ENCODE measurements at places on chromosomes 13 and 19.

GRCh38 chr13:60213236-60213744, 49.6 kb upstream of the DIAPH3 start:
- no peak for DNase-seq

DNA sequence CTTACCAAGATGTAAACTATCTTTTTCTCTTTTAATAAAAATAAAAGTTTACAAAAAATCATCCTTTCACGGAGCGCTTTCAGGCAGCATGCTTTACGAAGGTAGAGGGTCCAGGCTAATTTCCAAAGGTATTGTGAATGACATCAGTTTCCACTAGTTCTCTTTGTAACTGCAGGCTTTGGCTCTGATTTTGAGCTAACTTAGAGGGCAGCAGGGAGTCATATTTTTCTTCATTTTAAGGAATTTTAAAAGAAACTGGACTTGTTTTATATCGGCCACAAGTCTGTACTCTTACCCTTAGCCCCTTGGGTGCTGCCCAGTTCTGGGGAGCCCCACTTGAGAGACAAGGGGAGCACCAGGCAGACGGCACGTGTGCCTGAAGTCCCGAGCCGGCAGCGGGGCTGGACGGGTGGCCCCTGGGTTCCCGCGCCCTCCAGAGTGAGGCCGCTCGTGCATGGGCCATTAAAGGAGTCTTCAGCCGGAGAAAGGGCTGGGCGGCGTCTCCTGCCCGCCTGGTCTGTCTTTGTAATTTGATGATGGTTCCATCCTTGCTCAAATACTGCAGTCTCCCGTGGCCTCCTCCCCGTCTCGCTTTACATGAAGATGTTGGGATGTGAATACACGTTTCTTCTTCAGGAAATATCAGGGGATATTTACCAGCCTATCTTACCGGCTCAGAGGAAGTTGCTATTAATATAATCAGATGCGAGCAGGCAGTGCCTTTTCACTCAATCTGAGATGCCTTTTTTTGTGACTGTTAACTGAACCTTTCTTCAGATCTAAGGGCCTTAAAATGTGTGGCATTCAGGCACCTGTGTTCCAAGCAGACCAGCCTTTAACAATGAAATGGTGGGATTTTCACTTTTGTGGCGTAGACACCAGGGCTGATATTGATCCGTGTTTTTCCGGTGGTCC, 67.4 kb downstream of the GGACT start:
- DNase-seq, result no peak

- no peak for DNase-seq
Measured at GRCh38 chr19:38805180-38805579, 7.6 kb downstream of the LGALS4 start.

DNA sequence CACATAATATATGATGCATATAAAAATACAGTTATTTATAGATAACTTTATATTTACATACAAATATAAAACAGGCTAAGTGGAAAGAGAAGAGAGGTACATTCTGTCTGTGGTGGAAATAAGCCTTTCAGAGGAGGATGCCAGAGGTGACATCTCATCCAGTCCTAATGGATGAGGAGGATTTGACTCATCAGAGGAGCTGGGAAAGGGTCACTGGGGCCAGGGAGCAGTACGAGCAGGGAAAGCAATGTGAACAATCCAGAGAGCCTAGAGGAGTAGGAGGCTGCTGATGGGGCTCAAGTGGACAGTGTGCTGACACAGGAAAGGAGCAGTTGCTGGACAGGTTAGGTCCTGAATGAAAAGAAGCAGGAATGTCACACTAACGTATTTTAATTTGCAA, 18.6 kb downstream of the NALCN start:
- peak; percentile 77 for DNase-seq

GRCh38 chr13:94352057-94352456, 127.4 kb downstream of the DCT start:
- DNase-seq, result peak; percentile 28

GRCh38 chr19:50377517-50377916, 1.3 kb downstream of the NR1H2 start:
- no peak for DNase-seq

GRCh38 chr13:109874484-109875454, 88.4 kb upstream of the IRS2 start:
- DNase-seq, result peak; percentile 73

DNA sequence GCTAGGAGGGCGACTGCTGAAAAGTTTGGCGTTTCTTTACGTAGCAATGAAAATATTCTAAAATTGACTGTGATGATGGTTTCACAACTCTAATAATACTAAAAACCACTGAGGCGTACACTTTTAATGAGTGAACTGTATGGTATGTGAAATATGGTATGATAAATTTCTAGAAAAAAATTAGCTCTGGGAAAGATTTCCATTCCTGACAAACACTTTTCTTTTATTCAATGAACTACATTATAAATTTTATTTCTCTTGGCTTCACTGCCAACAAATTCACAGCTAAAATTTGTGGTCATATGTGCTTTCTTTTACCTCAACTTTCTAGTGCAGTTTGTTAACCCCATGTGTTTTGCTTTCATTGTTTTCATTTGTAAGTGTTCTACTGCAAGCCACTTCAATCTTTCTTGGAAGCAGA, 11.1 kb downstream of the ZC3H13 start:
- no peak for DNase-seq

- no peak for DNase-seq
Measured at GRCh38 chr19:13825489-13826441, 30.5 kb downstream of the ZSWIM4 start.

GRCh38 chr13:52344108-52344507, 61.9 kb downstream of the THSD1 start:
- no peak for DNase-seq

DNA sequence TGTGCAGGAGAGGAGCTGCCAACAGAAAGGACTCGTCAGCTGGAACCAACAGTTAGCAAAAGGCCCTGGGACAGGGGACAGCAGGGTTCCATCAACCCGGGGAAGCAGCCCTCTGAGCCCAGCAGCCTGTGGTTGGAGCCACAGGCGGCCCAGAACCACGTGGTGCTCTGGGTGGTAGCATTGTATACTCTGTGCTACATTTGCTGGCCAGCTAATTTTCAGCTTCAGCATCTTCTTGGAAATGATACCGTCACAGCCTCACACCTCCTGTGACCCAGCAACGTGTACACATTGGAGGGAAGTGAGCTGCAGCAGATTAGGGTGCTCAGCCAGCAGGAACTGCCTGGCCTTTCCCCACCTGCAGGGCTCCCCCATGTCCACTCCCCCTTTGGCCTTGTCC, 13.1 kb upstream of the MTIF3 start:
- DNase-seq, result no peak

GRCh38 chr13:29159871-29160270, 339.7 kb downstream of the MTUS2 start:
- no peak for DNase-seq

DNA sequence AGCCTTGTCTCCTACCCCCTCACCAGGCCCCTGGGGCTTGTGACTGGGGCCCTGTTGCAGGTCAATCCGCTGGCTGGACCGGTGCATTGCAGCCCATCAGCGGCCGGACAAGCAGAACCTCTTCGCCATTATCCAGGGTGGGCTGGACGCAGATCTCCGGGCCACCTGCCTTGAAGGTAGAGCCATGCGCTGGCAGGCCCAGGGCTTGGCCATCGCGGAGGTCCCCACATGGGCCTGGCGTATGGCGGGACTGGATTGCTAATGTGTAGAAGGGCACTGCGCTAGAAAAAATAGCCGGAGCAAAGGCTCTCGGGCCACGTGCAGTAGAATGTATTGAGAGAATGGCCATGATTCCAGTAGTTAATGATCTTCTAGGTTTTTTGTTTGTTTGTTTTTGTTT, 6.2 kb downstream of the QTRT1 start:
- DNase-seq, result no peak

- no peak for DNase-seq
Measured at GRCh38 chr13:105251293-105251692, 1284.2 kb downstream of the EFNB2 start.

GRCh38 chr19:3981736-3982681, 3.3 kb downstream of the EEF2 start:
- no peak for DNase-seq

- DNase-seq, result no peak
Measured at GRCh38 chr13:108987944-108988343, 358.5 kb downstream of the MYO16 start.

DNA sequence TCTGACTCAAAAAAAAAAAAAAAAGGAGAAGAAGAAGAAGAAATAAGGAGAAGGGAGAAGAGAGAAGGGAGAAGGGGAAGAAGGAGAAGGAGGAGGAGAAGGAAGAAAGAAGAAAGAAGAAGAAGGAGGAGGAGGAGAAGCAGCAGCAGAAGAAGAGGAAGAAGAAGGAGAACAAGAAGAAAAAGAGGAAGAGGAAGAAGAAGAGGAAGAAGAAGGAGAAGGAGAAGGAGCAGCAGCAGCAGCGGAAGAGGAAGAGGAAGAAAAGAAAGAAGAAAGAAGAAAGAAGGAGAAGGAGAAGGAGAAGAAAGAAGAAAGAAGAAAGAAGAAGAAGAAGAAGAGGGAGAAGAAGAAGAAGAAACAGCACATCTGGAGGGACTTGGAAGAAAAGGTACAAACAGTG, 4.1 kb upstream of the CNN1 start:
- DNase-seq, result no peak

GRCh38 chr19:35911790-35912189, 3.7 kb upstream of the TYROBP start:
- DNase-seq, result no peak

DNA sequence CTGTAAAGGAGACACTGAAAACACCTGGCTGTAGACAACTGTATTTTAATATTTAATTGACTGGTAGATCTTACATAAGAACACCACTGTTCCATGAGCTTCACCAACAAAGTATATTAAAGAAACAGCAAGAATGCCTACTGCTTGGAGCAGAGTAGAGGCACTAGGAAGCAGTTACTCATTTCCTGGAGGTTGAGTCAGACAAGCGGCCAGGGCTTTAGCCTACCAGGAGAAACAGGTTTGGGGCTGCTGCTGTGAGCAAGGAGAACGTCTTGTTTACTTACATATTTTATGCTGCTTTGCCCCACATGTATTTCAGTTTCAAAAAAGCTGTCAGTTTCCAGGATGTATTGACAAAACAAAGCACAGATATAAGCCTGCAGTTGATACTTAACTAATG, 33.4 kb downstream of the ALG5 start:
- peak; percentile 90 for DNase-seq

DNA sequence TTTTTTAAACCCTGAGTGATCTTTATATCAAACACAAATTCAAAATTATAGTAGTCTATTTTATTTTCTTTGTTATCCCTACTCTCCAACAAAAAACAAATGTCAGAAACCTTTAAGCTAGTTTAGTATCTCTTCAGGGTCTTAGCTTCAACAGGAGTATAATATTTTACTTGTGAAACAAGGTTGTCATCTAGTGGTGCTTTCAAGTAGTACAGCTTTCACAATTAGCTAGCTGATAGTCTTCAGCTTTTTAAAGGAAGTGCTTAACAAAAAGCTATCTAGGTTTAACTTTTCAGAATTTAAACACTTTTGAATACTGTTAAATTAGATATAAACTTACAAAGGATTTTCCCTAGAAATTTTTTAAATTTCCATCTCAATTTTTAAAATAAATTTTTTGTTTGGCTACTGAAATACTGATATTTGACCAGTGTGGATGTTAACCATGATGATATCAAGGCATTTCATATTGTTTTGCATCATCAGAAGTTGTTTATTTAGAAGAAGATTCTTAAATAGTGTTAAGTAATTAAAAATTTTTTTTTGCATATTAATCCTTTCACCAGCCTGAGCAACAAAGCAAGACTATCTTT, 34.2 kb downstream of the TDRD3 start:
- peak; percentile 26 for DNase-seq

- peak; percentile 35 for DNase-seq
Measured at GRCh38 chr13:75356421-75356820, 125.5 kb downstream of the TBC1D4 start.

- no peak for DNase-seq
Measured at GRCh38 chr13:20019043-20019442, 60.5 kb downstream of the ZMYM2 start.

- no peak for DNase-seq
Measured at GRCh38 chr13:50629966-50630365, 213.5 kb downstream of the DLEU7 start.

DNA sequence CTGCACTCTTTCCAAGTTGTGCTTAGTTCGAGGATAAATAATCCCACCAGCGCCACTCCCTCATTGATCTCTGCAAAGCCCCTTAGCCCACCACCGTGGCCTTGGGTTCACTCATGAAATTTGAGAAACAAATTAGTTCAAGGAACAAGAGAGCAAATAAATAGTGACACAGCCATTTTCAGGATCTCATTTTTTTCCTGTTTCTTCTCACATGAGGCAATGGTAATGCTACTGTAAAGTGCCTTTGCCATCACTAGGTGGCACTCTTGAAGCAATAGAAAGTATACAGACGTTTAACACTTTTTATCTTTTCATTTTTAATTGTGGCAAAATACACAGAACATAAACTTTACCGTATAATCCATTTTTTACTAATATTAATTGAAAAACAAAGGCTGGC, 76.8 kb upstream of the ZNF835 start:
- peak; percentile 7 for DNase-seq

DNA sequence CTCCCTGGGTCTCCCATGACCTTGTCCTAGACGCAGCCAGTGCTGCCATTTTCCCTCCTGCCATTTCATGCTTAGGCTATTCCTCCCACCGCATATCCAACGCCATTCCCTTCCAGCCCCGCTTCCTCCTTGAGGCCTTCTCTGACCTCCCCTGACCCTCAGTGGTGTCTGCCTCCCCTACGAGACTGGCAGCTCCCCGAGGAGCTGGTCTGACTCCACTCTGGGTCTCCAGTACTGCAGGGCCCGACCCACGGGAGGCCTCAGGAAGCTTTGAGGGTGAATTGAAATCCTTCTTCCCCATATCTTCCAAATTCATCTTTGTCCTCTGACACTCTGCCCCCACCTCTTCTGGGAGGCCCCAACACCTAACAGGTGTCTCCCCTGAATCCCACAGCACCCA, 708 bp downstream of the KLK15 start:
- DNase-seq, result no peak

DNA sequence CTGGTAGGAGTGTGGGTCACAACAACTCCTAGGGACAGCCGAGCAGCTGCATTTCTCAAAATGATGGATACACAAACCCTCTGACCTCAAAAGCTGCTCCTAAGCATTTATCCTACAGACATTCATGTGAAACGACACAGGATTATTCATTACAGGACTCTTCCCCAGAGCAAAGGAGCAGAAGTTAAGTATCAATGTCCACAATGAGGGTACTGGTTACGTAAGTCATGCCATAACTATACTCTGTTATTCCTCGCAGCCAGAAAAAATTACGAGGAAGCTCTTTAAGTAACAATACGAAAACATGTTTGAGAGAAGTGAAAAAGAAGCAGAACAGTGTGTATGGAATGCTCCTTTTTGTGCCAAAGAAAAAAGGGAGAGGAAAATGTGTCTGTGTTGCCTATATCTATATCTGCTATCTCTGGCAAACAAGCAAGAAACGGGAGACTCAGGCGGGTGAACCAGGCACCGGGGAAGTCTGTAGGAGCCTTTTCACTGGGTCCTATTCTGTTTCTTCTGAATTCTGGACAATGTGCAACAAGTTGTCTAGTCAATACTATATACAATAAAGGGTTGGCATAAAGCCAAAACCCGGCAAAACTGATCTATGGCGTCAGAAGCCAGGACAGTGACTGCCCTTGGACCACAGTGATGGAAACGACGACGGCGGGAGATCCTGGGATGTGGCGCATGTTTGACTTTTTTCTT, 1.3 kb downstream of the ISOC2 start:
- no peak for DNase-seq

GRCh38 chr13:100438059-100438788, 150.4 kb downstream of the GGACT start:
- no peak for DNase-seq

- DNase-seq, result no peak
Measured at GRCh38 chr13:41315443-41316047, 4.5 kb downstream of the NAA16 start.

- DNase-seq, result no peak
Measured at GRCh38 chr13:72403396-72404010, 323.9 kb downstream of the MZT1 start.

GRCh38 chr13:98252931-98253470, 75.9 kb upstream of the RNF113B start:
- peak; percentile 91 for DNase-seq
